ENCODE measurements at places on chromosomes 13 and 19.

GRCh38 chr19:18833849-18834643 is 2.3 kb downstream of the UPF1 start:
- DNase-seq = no peak

- no peak for DNase-seq
Observed at GRCh38 chr19:15423130-15423529, 4.3 kb upstream of the AKAP8L start.

DNA sequence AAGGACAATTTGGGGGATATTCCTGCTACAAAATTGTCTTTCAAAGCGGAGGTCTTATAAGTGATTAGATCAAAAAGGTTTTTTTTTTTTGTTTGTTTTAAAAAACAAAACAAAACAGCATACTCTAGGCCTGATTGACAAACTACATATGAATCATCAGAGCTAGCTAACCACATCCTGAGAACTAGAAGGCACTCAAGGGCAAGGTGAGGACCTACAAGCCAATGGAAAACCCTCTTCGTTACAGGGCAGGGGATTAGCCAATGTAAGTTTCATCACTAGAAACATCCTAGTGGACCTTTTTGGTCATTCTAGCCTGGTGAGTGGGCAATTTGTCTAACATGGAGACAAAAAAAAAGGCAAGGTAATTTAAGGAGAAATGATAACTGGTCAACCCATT is 428.6 kb downstream of the RFC3 start:
- no peak for DNase-seq

DNA sequence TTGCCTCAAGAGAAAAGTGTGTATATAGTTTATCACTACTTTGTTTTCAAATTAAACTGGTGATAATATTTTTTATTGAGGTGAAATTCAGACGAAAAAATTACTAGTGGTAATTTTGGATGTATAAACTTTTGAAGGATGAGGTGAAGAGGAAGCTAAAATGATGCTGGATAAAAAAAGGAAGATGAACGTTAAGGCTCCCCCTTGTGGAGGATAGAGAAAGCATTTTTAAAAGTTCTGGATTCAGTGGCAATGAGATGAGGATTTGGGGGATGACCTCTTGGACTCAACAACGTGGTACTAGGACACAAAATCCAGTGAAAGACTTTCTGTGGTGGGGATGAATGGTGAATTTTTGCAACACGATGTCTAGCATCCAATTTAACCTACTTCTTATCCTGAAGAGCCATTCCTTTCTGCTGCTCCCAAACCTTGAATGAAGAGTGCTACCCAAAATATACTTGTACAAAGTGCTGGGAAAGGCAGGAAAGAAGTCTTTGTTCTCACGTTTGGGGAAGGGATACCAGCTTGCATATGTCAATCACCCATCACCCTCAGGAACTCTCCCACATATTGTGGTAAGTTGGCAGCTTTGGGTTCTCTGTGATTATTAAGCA is 7.3 kb upstream of the SIGLEC5 start:
- peak; percentile 18 for DNase-seq

- no peak for DNase-seq
Observed at GRCh38 chr13:78370231-78370630, 233.1 kb downstream of the POU4F1 start.

DNA sequence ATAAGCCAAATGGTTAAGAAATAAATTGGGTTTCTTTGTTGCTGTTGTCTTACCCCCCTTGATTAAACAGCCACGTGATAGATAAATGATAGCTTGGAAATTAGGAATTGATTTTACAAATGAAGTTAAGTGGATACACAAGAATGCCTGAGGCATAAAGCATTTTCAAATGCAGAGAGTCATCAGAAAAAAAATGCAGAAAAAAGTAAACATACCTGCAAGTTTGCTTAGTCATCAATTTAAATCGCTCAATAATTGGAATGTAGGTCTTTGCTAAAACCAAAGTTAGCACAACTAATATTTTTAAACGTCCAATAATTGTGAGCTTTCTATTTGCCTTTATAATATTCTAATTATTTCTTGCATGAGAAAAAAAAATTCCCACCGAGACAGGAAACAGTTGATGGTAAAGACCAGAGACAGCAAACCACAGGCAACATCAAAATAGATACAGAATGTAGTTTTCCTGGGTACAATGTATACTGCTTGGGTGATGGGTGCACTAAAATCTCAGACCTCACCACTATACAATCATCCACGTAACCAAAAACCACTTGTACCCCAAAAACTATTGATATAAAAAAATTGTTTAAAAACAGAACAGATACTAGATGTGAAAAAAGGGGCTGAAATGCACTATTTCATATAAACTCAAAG is 924.0 kb downstream of the PCDH9 start:
- no peak for DNase-seq

DNA sequence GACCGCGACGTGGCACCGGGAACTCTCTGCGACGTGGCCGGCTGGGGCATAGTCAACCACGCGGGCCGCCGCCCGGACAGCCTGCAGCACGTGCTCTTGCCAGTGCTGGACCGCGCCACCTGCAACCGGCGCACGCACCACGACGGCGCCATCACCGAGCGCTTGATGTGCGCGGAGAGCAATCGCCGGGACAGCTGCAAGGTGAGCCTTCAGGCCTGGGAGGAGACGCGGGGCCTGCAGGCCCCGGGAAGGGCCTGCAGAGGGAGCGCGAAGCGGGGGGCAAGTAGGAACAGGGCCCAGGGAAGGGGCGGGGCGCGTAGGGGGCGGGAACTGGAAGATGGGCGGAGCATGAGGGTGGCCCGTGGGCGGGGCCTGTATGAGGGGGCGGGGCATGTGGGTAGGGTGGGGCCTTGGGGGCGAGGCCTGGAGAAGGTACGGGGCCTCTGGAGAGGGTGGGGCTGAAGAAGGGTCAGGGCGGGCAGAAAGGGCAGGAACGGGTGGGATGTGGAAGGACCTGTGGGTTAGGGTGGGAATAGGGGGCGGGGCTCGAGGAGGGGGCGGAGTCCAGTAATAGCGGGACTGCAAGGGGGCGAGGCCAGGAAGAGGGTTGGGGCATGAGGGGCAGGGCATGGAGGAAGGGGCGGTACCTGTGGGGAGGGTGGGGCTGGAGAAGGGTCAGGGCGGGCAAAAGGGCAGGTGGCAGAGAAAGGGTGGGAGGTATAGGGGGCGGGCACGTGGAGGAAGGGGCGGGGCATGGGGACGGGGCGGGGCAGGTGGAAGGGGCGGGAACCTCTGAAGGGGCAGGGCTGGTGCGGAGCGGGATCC is 2.5 kb downstream of the CFD start:
- DNase-seq = peak; percentile 87

GRCh38 chr13:43769529-43769928 is 17.2 kb downstream of the ENOX1 start:
- DNase-seq = no peak

GRCh38 chr19:36081385-36081784 is 26.7 kb downstream of the WDR62 start:
- no peak for DNase-seq

- no peak for DNase-seq
Observed at GRCh38 chr13:94431987-94432386, 47.5 kb downstream of the DCT start.

GRCh38 chr13:33251131-33251661 is 34.4 kb downstream of the STARD13 start:
- no peak for DNase-seq

DNA sequence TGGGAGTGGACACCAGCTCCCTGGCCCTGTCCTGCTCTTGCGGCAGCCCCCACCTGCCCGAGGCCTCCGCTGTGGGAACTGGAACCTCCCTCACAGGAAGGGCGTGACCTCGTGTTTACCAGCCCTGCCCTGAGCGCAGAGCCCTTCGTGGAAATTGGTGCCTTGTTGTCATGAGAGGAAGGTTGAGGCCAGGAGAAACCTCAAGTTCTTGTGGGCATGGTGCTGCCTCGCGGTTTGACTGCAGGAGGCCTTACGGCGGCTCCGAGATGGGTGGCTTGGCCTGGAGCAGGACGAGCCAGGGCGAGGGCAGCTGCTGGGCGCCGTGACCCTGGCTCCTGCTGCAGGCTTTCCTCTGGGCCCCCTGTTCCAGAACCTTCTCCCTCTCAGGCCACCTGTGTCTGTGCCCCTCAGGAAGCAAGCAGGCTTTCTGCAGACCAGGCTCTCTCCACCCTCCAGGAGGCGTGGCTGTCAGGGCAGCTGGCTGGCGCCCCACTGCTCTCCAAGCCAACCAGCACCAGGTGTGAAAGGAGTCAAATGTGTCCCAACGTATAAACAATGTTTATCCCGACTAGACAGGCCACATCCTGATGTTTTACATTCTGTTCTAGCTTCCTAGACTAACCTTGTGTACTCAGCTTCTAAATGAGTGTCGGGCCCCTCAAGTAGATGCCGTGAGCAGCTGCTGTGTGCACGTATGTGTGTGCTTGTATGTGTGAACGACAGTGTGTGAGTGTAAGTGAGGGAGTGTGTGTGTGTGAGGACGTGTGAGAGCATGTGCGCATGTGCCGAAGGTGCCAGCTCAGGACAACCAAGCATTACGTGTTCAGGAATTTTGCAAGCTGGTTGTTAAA is 10.4 kb upstream of the RASA3 start:
- no peak for DNase-seq

DNA sequence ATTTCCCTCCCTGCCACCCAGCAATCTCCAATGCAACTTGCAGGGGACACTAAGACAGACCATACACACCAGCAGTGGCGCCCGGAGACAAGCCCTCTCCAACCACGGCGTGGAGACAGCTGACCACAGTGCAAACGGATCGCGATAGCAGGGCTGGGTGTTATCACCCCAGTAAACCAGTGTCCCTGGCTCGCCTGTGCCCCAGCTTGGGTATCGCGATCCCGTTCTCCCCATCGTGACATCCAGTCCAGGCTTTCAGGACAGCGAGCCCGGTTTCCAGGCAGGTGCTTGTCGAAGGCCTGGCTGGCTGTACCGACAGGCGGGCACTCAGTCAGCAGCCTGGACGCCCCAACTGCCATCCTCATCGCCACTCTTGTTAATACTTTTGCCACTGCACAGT is 20.7 kb upstream of the NANOS2 start:
- no peak for DNase-seq

GRCh38 chr19:12773571-12773970 is 1.8 kb downstream of the HOOK2 start:
- no peak for DNase-seq

GRCh38 chr19:4496304-4496703 is 22.0 kb downstream of the PLIN4 start:
- DNase-seq = no peak

- no peak for DNase-seq
Observed at GRCh38 chr13:20684546-20684945, 19.0 kb upstream of the IL17D start.

- DNase-seq = no peak
Observed at GRCh38 chr13:102033857-102034331, 368.0 kb downstream of the FGF14 start.

DNA sequence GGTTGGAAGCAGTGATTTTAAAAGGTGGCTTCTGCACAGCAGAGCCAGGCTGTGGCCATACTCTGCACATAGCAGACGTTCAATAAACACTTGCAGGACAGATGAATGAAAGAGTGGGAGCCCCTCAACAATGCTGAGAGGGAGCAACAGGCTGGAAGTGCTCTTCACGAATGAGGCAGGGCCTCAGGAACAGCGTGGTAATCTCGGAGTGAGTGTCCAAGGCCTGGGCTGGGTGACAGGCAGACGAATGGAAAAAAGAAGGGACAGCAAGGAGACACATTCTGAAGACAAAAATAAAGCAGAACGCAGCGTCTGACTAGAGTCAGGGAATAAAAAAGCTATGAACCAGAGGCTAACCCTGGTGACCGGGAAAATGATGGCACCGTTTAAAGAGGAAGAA is 11.1 kb downstream of the GJA3 start:
- no peak for DNase-seq

- DNase-seq = no peak
Observed at GRCh38 chr13:73065036-73065435, 6.2 kb downstream of the KLF5 start.

GRCh38 chr13:71460211-71460610 is 406.8 kb downstream of the DACH1 start:
- DNase-seq = no peak

DNA sequence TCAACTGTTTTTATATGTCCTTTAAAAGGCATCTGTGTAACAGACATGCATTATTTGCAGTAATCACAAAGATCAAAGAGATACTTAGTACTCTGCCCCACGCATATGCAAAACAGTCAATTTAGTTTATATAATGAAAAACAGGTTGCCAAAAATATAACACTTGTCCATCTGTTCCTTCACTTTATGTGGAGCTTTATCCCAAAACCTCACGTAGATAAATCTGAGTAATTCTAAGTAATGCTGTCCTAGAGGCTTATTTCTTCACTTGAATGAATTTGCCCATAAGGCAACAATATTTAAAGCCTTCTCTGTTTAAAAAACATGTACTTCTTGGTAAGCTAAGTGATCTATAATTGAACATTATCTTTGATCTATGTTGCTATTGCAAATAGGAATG is 20.3 kb upstream of the SLITRK6 start:
- DNase-seq = no peak

GRCh38 chr19:42402376-42403116 is 12.4 kb upstream of the CNFN start:
- DNase-seq = no peak

- DNase-seq = peak; percentile 45
Observed at GRCh38 chr13:97018029-97018819, 23.9 kb upstream of the OXGR1 start.

- DNase-seq = no peak
Observed at GRCh38 chr19:43553656-43554055, 20.7 kb downstream of the ZNF575 start.

- no peak for DNase-seq
Observed at GRCh38 chr19:4372165-4373012, 28.0 kb downstream of the SH3GL1 start.

GRCh38 chr13:37929308-37929707 is 59.7 kb upstream of the TRPC4 start:
- DNase-seq = peak; percentile 5

- DNase-seq = peak; percentile 27
Observed at GRCh38 chr13:38582133-38582532, 104.7 kb upstream of the FREM2 start.

DNA sequence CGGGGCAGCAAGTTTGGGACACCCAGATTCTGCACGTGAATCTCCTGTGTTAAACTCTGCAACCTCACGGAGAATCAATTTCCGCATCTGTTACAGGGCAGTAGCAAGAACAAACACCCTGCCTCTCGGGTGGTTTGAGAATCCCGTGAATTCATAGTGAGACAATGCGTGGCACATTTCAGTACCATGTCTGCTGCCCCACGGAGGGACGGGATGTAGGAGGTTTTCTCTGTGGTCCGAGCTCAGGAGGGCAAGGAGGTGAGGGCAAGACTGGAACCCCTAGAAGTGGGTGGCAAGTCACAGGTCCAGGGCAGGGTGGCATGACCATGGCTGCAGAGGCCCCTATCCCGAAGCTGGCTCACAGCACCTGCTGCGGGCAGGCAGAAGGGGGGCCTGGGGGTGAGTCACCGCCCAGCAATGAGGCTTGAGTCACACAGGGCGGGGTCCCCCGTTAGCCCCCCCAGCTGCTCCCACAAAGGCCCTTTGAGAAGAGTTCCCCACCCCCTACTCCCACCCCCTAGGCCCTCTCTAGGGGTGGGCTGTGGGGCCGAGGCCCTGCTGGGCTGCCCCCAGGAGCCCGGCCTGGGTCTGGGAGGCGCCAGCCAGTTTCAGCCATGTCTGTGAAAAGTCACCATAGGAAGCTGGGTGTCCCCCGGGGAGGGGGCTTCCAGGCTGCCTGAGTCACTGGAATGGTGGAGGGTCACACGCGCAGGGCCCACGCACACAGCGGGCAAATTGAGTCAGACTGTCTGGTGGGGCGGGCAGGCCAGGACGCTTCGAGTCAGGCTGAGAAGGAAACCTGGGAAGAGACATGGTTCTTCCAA is 25.8 kb upstream of the NANOS3 start:
- no peak for DNase-seq

- no peak for DNase-seq
Observed at GRCh38 chr19:32223106-32223505, 122.3 kb upstream of the ZNF507 start.

GRCh38 chr19:2609389-2610116 is 92.9 kb downstream of the GNG7 start:
- no peak for DNase-seq

All from HEK293T (cell line).